ENCODE measurements at places on chromosomes 7 and 10.

DNA sequence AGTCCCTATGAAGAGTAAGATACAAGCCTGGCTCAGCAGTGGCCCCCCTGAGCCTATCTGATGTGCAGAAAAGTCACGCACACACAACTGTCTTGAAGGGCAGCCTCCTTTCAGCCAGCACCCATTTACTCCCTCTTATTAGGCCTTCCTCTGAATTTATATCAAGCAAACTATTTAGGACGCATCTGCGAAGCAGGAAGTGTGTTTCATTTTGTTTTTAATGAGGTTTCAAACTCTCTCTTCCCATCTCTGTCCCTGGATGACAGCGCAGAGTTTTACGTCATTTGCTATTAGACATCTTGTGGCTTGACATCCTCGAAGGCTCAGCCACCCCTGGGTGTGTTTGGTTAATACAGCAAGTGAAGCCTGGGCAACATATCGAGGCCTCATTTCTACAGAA lies 79.5 kb downstream of the CUX1 start:
- DNase-seq = no peak

GRCh38 chr10:114545071-114545470 lies 113.0 kb downstream of the ABLIM1 start:
- no peak for DNase-seq

DNA sequence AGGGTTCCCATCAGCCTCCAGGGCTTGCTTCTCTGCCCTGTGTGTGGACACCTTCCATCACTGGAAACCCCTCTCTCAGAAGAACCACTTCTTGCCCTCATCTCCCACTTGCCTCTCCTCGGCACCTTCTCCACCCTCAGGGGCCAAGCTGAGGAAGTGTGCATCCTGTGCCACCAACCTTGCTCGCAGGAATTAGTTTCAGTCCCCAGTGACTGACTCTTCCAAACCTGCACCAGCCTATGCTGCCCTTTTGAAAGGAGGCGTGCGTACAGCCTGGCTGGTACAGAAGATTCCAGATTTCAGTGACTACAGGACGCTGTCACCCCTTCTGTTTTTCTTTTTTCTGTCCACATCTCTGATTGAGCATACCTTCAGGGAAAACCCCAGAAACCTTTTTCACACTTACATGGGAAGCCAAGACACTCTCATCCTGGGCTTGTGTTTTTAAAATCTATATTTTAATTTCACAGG lies 67.1 kb downstream of the IKZF1 start:
- no peak for DNase-seq

DNA sequence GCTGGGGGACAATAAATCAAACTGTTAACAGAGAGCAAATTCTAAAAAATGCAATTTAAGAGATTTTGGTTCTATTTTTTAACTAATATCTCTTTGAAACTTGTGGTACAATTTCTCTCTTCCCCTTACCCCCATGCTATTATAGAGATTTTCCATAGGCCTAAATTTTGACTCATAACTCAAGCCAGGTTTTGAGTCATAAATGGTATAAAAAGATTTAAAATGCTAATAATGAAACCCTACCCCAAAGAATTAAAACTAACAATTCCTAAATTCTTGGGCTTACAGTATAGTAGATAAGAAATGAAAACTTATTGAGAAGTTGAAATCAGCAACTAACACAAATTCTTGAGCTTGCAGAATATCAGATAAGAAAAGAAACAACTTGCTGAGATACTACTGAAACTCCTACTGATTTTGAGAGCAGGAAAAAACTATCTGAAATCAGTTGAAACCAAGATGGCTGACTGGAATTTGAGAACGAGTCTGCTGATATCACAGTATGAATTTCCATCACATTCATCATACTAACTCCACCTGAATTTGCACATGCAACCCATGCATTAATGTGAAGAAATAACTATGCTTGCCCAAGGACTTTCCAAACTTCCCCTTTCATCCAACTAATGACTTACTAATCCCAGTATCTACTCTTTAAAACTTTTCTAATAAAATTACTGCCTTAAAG lies 36.3 kb downstream of the POT1 start:
- no peak for DNase-seq

DNA sequence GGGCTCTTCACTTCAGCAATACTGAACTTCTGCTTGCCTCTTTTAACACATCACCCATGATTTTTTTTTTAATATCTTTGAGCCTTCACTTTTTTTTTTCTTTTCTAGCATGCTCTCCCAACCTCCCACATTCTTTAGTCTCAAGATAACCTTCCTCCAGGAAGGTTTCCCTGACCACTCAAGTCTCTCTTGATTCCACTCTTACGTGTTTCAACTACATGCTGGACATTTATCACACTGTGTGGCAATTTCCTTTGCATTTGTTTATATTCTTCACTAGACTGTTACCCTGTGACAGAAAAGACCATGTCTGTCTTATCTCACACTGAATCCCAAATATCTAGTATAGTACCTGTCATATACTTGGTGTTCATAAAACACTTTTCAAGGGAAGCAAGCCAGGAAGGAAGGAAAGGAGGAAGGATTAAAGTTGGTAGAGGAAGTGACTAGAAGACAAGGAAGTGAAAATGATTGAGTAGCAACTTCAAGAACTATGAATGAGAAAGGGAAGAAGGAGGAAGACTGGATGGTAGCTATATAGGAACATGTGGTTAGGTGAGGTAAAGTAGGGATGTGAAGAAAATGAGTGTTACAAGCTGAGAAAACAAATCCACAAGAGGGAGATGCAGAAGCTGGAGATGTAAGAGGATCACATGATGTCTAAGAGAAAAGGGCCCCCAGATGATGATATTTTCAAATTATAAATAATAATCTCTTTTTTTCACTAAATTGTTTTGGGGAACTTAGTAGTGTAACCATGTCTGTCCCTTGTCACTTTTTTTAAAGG lies 40.4 kb downstream of the IFIT5 start:
- DNase-seq = no peak

All from fibroblast of mammary gland (primary cell).